COR-L47 (cell line): ENCODE measurements at places on chromosomes 1 and 21.
A peak's percentile ranks its signal among the peaks of the same experiment; 100 is the strongest.

GRCh38 chr1:66480162-66480561, 53.8 kb upstream of the SGIP1 start:
- DNase-seq = no peak

DNA sequence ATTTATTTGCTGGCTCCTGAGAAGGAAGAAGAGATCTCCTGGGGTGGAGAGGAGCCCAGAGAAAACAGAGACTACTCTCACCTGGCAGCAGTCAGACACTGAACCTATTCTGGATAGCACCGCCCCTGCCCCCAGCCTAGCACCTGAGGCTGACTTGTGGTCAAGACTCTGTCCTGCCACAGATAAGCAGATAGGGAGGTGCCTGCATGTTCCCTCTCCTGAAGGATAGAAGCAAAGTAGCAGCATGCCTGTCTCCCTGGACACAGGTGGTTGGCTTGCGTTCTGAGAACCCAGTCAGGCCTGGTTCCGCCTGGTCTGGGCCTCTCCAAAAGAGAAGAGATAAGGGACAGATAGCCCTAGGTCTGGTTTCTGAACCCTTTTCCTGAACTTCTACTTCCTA, 1.3 kb upstream of the EFNA3 start:
- no peak for DNase-seq

GRCh38 chr1:2786329-2787162, 14.9 kb downstream of the TTC34 start:
- no peak for DNase-seq

GRCh38 chr1:65467536-65467935, 47.1 kb downstream of the LEPR start:
- DNase-seq = peak; percentile 8

DNA sequence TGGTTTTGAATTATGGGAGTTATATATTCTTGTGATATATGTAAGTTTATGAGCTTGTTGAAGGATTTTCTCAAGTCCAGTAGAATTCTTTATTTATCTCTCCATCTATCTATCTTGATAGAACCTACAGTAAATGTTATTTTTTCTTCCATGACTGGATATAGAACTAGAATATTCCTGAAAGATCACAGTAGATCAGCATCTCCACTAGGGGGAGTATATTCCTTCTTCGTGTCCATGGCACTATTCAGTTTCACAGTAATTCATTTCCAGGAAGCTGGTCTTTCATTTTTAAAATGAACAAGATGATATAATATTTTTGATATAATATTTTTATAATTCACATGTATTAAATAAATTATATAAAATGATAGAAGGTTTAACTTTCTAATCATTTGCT, 18.8 kb downstream of the TMPRSS15 start:
- peak; percentile 68 for DNase-seq

DNA sequence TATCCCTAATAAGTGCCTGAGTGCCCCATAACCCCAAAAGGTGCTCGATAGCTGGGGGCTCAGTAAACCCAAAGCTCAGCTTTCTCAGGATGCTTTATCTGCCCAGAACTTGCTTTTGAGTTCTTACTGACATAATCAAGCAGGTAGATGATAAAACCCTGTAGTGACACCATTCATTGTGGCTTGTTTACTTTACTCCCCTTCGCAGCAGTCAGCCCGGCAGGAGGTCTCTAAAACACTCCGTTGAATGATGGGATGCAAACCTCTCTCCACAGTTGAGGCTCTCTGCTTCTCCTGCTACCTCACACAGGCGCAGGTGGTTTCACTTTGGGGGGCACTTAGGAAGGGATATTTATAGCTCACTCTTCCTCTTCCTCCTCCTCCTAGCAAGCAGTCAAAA, 349.4 kb downstream of the HLX start:
- DNase-seq = peak; percentile 83

GRCh38 chr1:8908388-8909151, 30.1 kb upstream of the ENO1 start:
- DNase-seq = no peak

GRCh38 chr1:9846611-9847171, 22.9 kb upstream of the CLSTN1 start:
- DNase-seq = no peak
